ENCODE measurements at places on chromosomes 16 and 17.

GRCh38 chr17:72388765-72389473 lies 268.1 kb downstream of the SOX9 start:
- DNase-seq = no peak

- DNase-seq = no peak
These were observed 1.2 kb downstream of the ABCA5 start for GRCh38 chr17:69325518-69326376.

DNA sequence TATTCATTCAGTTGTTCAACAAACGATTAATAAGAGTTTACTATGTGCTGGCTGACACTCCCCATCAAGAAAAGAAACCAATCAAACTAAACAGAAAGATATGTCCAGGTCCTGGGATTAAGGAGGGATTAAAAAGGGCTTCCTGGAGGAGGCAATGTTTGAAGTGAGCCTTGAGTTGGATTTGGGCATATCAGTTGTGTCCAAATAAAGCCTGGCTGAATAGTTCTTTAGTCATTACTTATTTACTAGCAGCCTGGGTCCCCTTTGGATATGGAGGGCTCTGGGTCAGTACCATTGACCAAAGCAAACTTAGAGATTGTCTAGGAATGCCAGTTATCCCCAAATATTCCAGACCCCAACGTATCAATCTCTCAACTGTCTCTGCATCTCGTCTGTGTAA lies 117.7 kb downstream of the COPRS start:
- no peak for DNase-seq

DNA sequence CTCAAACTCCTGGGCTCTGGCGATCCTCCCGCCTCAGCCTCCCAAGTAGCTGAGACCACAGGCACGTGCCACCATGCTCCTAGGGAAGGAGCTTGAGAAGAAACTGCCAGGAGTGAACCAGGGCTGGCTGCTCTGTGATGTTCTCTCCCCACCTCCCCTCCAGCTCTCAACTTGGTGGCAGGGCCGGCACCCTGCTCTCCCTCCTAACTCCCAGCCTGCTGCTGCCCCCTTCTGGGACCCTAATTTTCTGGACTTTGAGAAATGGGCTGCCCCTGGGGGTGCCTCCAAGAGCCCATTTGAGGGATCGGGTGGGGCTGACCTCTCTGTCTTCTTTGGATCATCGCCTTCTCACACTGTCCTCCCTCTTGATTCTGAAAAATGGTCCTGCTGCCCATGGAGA lies 14.9 kb upstream of the STAT3 start:
- no peak for DNase-seq

- DNase-seq = no peak
These were observed 301.9 kb downstream of the SOX9 start for GRCh38 chr17:72422505-72423285.

DNA sequence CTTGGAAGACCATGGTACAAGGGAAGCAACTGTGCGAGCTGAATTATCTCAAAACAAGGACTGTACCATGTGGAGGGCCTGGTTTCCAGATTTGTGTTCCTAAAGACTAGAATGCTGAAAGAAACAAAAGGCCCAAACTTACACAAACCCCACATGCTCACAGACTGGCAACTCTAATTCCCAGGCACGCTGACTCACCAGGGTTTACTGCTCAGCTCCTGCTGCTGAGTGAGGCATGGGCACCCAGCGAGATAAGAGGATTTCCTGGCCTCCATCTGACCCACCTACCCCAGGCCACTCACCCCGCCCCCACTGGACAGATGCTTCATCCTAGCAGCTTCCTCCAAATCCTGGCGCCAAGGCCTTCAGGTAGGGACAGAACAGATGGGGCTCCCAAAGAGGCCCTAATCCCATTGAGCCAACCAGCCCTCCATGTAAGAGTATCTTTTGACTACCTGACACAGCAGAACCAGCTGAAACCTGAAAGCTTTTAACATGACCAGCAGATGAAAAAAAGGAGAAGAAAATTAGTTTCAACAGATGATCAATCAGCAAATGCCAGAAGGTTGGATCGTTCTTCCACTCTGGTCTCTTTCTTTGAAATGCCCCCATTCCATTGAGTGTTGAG lies 33.9 kb downstream of the DCUN1D3 start:
- no peak for DNase-seq

DNA sequence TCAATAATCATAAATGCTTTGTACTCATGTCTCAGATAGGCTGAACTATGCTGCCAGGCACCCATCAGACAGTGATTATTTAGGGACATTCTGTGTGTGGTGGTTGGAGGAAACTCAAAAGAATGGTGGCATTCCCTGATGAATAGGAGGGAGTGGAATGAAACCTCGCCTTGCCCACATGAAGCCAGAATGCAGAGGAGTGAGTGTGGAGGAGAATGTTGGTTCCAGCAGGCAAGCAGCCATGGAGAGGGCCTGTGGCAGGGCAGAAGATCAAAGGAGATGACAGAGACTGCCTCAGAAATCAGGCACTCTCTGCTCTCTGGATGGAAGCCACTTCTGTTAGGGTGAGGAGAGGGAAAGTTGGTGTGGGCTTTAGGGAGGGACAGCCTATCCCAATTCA lies 22.5 kb downstream of the KCTD19 start:
- DNase-seq = no peak

Data from stimulated activated CD8-positive, alpha-beta memory T cell treated with anti-CD3 and anti-CD28 coated beads, Interleukin-4, amount 100 ng/mL, for 4 hours (primary cell).